A673 (cell line): ENCODE measurements at places on chromosomes 12 and 14.
A peak's percentile ranks its signal among the peaks of the same experiment; 100 is the strongest.

GRCh38 chr12:96044943-96045290, 9.5 kb upstream of the LTA4H start:
- no peaks in the 10 kb centered on the region for H3K36me3 ChIP-seq
- H3K4me1 ChIP-seq, result no peaks in the 10 kb centered on the region
- no peaks in the 10 kb centered on the region for H3K27me3 ChIP-seq
- H3K4me3 ChIP-seq, result no peak overlapping the region
- no peak for DNase-seq
- no peak overlapping the region for H3K27ac ChIP-seq

DNA sequence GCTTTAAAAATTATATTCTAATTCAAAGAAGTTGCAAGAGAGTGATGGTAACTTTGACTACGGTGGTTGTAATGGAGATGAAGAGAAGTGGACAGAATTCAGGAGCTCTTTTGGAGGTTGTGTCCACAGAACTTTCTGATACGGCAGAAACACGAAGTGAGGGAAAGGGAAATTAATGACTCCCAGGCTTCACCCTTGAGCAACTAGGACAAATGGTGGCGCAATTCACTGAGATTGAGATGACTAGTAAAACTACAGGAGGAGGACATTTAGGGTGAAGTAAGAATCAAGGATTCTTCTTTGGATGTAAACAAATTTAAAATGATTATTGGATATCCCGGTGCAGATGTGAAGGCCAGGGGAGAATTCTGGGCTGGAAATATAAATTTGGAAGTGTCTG, 212.6 kb downstream of the PTPRO start:
- no peak overlapping the region for H3K27ac ChIP-seq
- no peak overlapping the region for H3K4me3 ChIP-seq
- H3K36me3 ChIP-seq, result no peaks in the 10 kb centered on the region
- no peaks in the 10 kb centered on the region for H3K4me1 ChIP-seq
- H3K27me3 ChIP-seq, result no peaks in the 10 kb centered on the region

GRCh38 chr12:40144023-40144422, 38.1 kb upstream of the SLC2A13 start:
- no peaks in the 10 kb centered on the region for H3K36me3 ChIP-seq
- H3K27ac ChIP-seq, result no peak overlapping the region
- no peak for DNase-seq

DNA sequence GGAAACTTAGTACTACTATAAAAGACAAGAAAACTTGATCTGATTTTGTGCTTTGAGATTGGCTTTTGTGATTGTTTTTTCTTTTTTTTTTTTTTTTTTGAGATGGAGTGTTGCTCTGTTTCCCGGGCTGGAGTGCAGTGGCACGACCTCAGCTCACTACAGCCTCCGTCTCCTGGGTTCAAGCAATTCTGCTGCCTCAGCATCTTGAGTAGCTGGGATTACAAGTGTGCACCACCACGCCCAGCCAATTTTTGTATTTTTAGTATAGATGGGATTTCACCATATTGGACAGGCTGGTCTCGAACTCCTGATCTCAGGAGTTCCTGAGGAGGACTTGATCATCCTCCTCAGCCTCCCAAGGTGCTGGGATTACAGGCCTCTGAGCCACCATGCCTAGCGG, 26.4 kb downstream of the AEBP2 start:
- no peak for DNase-seq
- peaks cover 32% of the 10 kb centered on the region for H3K36me3 ChIP-seq
- H3K27me3 ChIP-seq, result no peaks in the 10 kb centered on the region
- H3K4me1 ChIP-seq, result peaks cover 15% of the 10 kb centered on the region
- no peak overlapping the region for H3K4me3 ChIP-seq
- H3K27ac ChIP-seq, result no peak overlapping the region

DNA sequence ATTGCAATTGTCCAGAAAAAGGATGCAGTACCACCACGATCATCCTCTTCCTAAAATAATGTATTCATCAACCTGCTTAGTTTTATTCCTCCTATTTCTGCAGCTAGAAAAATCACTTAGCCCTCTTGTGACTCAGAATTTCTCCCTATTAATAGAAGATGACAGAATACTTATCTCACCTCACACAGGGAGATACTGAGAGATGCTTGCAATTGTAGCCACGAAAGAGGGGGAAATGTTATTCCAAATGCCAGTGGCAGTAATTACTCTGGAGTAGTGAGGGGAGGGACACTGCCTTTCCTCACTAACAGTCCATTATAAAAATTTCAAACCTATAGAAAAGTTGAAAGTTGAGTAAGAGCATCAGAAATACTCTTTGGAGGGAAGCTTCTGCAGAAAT, 11.8 kb upstream of the DUSP6 start:
- no peak overlapping the region for H3K4me3 ChIP-seq
- H3K27ac ChIP-seq, result no peak overlapping the region
- no peak for DNase-seq

- H3K4me3 ChIP-seq, result no peak overlapping the region
- H3K27me3 ChIP-seq, result no peaks in the 10 kb centered on the region
- H3K36me3 ChIP-seq, result no peaks in the 10 kb centered on the region
- H3K4me1 ChIP-seq, result no peaks in the 10 kb centered on the region
- DNase-seq, result peak; percentile 61
Measured at GRCh38 chr14:81710232-81710845, 176.7 kb upstream of the SEL1L start.

DNA sequence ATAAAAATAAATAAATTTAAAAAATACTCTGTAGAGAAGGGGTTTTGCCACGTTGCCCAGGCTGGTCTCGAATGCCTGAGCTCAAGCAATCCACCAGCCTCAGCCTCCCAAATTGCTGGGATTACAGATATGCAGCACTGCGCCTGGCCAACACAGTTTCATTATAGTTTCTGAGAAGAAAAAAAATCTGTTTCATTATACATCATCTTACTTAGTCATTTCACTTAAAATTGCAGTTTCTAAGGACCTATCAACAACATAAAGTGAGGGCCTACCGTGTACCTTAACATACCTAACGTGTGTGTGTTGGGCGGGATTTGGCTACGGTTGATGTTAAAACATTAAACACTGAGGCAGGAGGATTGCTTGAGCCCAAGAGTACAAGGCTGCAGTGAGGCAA, 28.3 kb downstream of the P2RX2 start:
- no peak for DNase-seq
- H3K36me3 ChIP-seq, result peaks cover 89% of the 10 kb centered on the region
- H3K4me1 ChIP-seq, result no peaks in the 10 kb centered on the region
- H3K27ac ChIP-seq, result no peak overlapping the region
- no peaks in the 10 kb centered on the region for H3K27me3 ChIP-seq

DNA sequence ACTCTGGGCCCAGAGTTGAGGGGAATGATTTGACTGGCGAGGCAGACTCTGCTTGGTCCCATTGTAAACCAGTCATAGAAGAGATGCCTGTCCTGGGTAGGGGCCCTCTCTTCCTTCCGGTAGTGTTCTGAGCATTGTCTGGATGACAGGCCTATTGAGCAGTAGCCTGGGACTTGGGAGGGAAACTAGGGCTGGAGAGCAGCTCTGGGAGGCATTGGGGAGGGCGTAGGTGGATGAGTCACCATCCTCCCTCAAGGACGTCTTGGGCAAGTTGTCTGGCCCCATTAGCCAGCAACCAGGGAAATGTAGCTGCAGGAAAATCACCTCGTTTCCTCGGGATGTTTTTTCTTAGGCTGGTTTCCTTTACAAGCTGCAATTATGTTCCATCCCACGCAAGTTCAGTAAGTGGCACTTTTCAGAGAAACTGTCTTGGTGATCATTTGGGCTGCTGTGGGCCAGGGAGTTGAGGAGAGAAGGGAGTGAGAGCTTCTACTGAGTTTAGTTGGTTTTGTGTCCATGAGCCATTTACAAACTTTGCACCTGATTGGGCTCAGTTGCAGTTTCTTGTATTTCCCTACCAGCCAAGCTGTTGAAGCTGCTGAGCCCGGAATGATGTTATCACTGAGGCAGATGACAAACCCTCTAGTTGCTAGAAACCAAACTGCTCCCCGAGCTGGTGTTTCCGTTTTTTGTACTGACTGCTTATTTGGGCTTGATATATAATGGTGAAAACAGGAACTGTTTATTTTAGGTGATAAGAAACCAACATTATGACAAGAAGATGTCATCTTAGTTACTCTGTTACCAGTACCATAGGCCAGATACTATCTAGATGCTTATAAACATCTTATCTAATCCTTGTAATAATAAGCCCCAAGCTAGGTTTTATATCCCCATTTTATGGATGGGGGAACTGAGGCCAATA, 147.6 kb downstream of the CHST11 start:
- H3K27ac ChIP-seq, result no peak overlapping the region
- DNase-seq, result peak; percentile 90
- H3K27me3 ChIP-seq, result no peaks in the 10 kb centered on the region
- peaks cover 6% of the 10 kb centered on the region for H3K4me1 ChIP-seq
- H3K36me3 ChIP-seq, result no peaks in the 10 kb centered on the region
- H3K4me3 ChIP-seq, result no peak overlapping the region

DNA sequence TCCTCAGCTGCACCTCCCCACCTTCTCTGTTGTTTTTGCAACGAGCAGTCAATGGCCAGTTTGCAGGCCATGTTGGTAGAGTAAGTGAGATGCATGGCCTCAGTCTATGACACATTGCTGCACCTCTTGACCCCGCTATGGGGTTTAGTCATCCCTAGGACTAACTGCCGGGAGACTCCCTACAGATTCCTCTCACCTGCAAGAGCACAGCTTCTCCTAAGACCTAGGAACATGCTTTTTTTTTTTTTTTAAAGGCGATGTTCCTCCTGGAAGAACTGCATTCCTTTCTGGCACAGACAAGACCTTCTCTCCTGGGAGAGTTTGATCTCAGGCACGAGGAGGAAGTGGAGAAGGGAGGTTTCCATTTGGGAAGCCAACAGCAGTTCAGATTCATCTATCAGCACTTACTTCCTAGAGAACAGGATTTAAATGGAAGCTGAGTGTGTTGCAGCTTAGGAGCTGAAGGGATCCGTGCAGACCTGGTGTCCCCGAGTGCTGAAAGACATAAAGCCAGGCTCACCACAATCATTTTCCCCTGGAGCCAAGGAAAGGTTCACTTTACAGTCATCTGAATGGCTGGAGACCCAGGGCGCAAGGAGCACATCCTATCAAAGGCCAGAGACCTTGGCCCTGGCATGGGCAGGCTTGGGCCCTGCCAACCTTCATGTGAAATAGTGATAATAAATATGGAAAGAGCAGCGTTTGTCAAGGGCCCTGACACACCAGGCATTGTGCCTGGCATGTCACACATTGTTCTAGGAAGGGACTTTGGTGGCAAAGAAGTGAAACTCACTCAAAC, 104.1 kb downstream of the LGMN start:
- H3K27me3 ChIP-seq, result no peaks in the 10 kb centered on the region
- H3K4me1 ChIP-seq, result no peaks in the 10 kb centered on the region

- H3K36me3 ChIP-seq, result no peaks in the 10 kb centered on the region
- H3K4me3 ChIP-seq, result no peak overlapping the region
- H3K27me3 ChIP-seq, result no peaks in the 10 kb centered on the region
- H3K4me1 ChIP-seq, result no peaks in the 10 kb centered on the region
Measured at GRCh38 chr12:130120012-130120805, 42.1 kb upstream of the FZD10 start.

GRCh38 chr14:106670011-106670410, 1143.6 kb downstream of the TMEM121 start:
- H3K4me3 ChIP-seq, result no peak overlapping the region
- no peaks in the 10 kb centered on the region for H3K27me3 ChIP-seq
- DNase-seq, result no peak
- no peak overlapping the region for H3K27ac ChIP-seq
- H3K4me1 ChIP-seq, result no peaks in the 10 kb centered on the region

- no peak overlapping the region for H3K27ac ChIP-seq
- H3K27me3 ChIP-seq, result no peaks in the 10 kb centered on the region
- no peaks in the 10 kb centered on the region for H3K4me1 ChIP-seq
- H3K4me3 ChIP-seq, result no peak overlapping the region
- H3K36me3 ChIP-seq, result no peaks in the 10 kb centered on the region
- DNase-seq, result no peak
Measured at GRCh38 chr14:78018283-78018682, 151.9 kb upstream of the NRXN3 start.

GRCh38 chr12:87848248-87848868, 180.8 kb downstream of the C12orf50 start:
- H3K27me3 ChIP-seq, result no peaks in the 10 kb centered on the region
- DNase-seq, result peak; percentile 68
- no peak overlapping the region for H3K27ac ChIP-seq

- no peak overlapping the region for H3K27ac ChIP-seq
- no peak for DNase-seq
Measured at GRCh38 chr14:24331731-24332267, 3.1 kb downstream of the ADCY4 start.

GRCh38 chr12:45309836-45310626, 94.1 kb downstream of the ANO6 start:
- H3K36me3 ChIP-seq, result no peaks in the 10 kb centered on the region
- H3K27me3 ChIP-seq, result no peaks in the 10 kb centered on the region

DNA sequence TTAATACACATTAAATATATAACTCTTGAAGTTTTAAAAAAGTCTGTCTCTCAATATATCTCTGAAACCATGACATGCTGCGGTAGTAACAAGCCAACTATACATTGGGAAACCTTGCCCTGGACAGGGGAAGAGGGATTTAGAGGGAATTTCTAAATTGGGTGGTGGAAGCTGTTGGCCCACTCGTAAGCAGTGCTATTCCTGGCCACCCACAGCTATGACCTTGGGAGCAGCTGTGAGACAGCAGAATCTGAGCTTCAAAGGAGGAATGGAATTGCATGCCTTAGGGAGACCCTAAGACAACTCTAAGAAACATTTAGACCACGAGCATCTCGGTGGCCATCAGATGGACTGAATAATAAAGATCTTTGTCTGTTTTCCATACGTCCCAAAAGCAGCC, 15.8 kb upstream of the GCH1 start:
- no peak for DNase-seq
- no peaks in the 10 kb centered on the region for H3K36me3 ChIP-seq
- H3K27me3 ChIP-seq, result no peaks in the 10 kb centered on the region
- no peaks in the 10 kb centered on the region for H3K4me1 ChIP-seq
- H3K4me3 ChIP-seq, result no peak overlapping the region

DNA sequence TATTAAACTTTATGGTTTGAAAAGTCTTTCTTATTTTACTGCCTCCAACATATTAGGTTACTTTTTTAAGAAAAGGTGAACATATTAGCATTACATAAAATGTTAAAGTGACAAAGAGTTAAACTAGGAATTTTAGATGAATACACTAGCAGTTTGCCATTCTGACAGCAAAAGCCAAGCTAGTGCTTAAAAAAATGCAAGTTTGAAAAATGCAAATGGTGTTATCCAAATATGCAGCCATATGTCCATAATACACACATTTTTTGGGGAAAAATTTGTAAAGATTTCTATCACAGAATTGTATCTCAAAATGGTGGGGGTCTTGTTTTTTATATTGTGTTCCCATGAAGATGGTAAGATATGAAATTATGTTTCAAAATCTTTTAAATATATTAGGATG, 466.1 kb downstream of the FOXG1 start:
- H3K27me3 ChIP-seq, result peaks cover 12% of the 10 kb centered on the region
- no peak overlapping the region for H3K27ac ChIP-seq
- H3K4me1 ChIP-seq, result peaks cover 17% of the 10 kb centered on the region
- no peak overlapping the region for H3K4me3 ChIP-seq
- no peak for DNase-seq

- peaks cover 8% of the 10 kb centered on the region for H3K27me3 ChIP-seq
- H3K27ac ChIP-seq, result no peak overlapping the region
- no peaks in the 10 kb centered on the region for H3K36me3 ChIP-seq
- H3K4me3 ChIP-seq, result no peak overlapping the region
Measured at GRCh38 chr14:77170045-77170444, 11.6 kb upstream of the TMEM63C start.

GRCh38 chr12:47770086-47770726, 2.8 kb upstream of the SLC48A1 start:
- no peaks in the 10 kb centered on the region for H3K27me3 ChIP-seq
- DNase-seq, result no peak
- H3K27ac ChIP-seq, result peak overlapping the region; percentile 27
- no peaks in the 10 kb centered on the region for H3K36me3 ChIP-seq

GRCh38 chr12:14193639-14194038, 171.8 kb upstream of the ATF7IP start:
- peaks cover 13% of the 10 kb centered on the region for H3K4me1 ChIP-seq
- no peak overlapping the region for H3K4me3 ChIP-seq
- H3K27ac ChIP-seq, result no peak overlapping the region
- no peaks in the 10 kb centered on the region for H3K27me3 ChIP-seq
- DNase-seq, result peak; percentile 88
